ENCODE measurements at places on chromosomes 4 and X.

- DNase-seq: no peak
These were observed 128.1 kb downstream of the CAMK2D start for GRCh38 chr4:113633467-113633866.

GRCh38 chrX:148905400-148905799 is 405.0 kb downstream of the AFF2 start:
- no peak for DNase-seq

- DNase-seq: no peak
These were observed 4.7 kb downstream of the NLRP2B start for GRCh38 chrX:57675320-57675719.

- no peak for DNase-seq
These were observed 97.2 kb upstream of the METTL14 start for GRCh38 chr4:118587946-118588345.

Data from fibroblast of gingiva (primary cell).